ENCODE measurements at places on chromosomes 13 and 19. TPM values are rescaled to one million over a fixed set of nuclear protein-coding genes. Genes with fewer than 3 reads are reported as not detected.
A peak's percentile ranks its signal among the peaks of the same experiment; 100 is the strongest.

DNA sequence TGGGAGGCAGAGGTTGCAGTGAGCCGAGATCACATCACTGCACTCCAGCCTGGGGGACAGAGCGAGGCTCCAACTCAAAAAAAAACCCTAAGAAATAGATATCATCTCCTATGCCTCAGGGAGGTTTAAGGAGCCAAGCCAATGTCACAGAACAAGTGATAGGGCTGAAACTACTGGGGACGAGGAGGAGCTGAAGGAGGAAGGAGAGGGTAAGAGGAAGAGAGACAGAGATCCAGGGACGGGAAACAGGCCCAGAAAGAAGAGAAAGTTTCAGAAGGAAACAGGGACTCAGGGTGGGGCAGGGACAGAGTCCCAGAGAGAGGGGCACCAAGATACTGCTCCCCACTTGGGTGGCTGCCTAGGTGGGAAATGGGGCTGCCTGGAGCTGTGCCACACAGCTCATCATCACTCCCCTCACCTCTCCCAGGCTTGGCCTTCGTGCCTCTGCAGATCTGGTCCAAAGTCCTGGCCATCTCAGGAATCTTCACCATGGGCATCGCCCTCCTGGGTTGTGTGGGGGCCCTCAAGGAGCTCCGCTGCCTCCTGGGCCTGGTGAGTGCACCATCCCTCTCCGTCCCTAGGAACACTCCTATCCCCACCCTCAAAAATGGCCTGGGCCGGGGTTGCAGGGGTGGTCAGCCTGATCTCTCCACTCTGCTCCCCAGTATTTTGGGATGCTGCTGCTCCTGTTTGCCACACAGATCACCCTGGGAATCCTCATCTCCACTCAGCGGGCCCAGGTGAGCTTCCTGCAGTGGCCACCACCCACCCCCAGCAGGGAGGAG is 1.5 kb downstream of the CD37 start:
- peak overlapping the region; percentile 75 for H3K27ac ChIP-seq
- H3K4me1 ChIP-seq = peaks cover 68% of the 10 kb centered on the region
- H3K27me3 ChIP-seq = no peaks in the 10 kb centered on the region
- DNase-seq = no peak
- peaks cover 36% of the 10 kb centered on the region for H3K36me3 ChIP-seq
- H3K4me3 ChIP-seq = peak overlapping the region; percentile 90

GRCh38 chr13:72284791-72285190 is 417.8 kb upstream of the DACH1 start:
- no peaks in the 10 kb centered on the region for H3K4me1 ChIP-seq
- no peak overlapping the region for H3K4me3 ChIP-seq
- H3K27ac ChIP-seq = no peak overlapping the region
- no peaks in the 10 kb centered on the region for H3K36me3 ChIP-seq
- no peak for DNase-seq
- no peaks in the 10 kb centered on the region for H3K27me3 ChIP-seq

- no peaks in the 10 kb centered on the region for H3K36me3 ChIP-seq
- no peak overlapping the region for H3K4me3 ChIP-seq
- no peak overlapping the region for H3K27ac ChIP-seq
Measured at GRCh38 chr13:99731747-99732146, 230.5 kb downstream of the TM9SF2 start.

DNA sequence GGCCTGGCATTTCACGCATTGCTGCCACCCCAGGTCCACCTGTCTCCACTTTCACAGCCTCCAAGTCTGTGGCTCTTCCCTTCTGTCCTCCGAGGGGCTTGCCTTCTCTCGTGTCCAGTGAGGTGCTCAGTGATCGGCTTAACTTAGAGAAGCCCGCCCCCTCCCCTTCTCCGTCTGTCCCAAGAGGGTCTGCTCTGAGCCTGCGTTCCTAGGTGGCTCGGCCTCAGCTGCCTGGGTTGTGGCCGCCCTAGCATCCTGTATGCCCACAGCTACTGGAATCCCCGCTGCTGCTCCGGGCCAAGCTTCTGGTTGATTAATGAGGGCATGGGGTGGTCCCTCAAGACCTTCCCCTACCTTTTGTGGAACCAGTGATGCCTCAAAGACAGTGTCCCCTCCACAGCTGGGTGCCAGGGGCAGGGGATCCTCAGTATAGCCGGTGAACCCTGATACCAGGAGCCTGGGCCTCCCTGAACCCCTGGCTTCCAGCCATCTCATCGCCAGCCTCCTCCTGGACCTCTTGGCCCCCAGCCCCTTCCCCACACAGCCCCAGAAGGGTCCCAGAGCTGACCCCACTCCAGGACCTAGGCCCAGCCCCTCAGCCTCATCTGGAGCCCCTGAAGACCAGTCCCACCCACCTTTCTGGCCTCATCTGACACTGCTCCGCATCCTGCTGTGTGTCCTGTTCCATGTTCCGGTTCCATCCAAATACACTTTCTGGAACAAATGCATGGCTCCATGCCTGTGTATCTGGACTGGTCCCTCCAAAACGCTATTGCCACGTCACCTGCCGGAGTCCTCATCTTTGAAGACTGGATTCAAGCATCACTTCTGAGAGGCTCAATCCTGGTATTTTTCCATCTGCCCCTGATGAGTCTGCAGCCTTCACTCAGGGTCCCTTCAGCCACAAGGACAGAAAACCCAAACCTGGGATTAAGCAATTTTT is 10.7 kb upstream of the DHDH start:
- peaks cover 6% of the 10 kb centered on the region for H3K4me1 ChIP-seq
- no peak overlapping the region for H3K27ac ChIP-seq
- no peak for DNase-seq
- H3K36me3 ChIP-seq = peaks cover 16% of the 10 kb centered on the region

DNA sequence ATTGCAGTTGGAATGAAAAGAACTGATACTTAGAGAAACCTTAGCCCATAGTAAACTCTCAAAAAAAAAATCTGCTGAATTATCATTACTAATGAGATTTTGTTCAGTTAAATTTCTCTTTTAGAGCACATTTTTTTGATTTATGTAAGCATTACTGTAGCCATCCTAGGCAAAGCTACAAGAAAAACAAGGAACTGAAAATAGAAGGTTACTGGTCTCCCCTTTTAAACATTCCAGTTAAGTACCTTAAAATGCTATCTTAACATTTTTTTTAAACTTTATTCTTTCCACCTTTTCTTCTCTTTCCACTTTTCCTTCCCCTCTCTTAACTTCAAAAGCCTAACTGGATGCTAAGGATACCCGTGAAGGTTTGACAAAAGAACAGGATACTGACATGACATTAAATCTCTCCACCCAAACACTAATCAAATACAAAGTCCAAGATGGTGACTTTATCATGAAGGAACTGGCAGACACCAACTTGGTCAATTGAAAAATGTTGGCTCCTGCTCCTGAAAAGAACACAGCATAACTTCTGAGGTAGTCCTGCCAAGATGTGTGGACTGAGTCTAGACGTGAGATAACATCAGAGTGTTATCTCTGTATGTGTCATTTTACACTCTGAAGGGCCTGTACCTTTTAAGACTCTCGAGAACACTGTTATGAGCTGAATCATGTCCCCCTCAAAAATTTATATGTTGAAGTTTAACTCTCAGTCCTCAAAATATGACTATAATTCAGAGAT is 29.5 kb upstream of the SACS start:
- no peak overlapping the region for H3K4me3 ChIP-seq
- DNase-seq = no peak
- H3K4me1 ChIP-seq = peaks cover 12% of the 10 kb centered on the region
- H3K27ac ChIP-seq = no peak overlapping the region

DNA sequence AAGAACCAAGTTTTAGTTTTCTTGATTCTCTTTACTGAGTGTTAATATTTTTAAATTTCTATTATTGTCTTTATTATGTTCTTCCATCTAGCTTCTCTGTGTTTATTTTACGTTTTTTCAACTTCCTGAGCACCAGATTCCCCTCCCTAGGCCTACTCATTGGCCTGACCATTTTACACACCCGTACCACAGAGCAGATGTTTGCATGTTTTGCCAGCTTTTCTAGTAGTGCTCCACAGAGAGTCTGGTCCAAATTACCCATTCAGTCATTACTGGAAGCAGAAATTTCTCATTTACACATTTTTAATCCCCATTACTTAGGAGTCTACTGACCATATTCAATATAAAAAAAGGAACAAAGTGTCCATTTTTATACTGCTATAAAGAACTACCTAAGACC is 66.9 kb downstream of the ING1 start:
- DNase-seq = no peak
- no peak overlapping the region for H3K4me3 ChIP-seq
- H3K36me3 ChIP-seq = no peaks in the 10 kb centered on the region
- H3K4me1 ChIP-seq = no peaks in the 10 kb centered on the region

- H3K27me3 ChIP-seq = no peaks in the 10 kb centered on the region
- peaks cover 20% of the 10 kb centered on the region for H3K4me1 ChIP-seq
- no peaks in the 10 kb centered on the region for H3K36me3 ChIP-seq
- H3K4me3 ChIP-seq = peak within 1 kb of the TSS; percentile 73
- DNase-seq = peak; percentile 97
Measured at GRCh38 chr19:37906869-37907734, at the start of gene SIPA1L3. Gene SIPA1L3 (plus strand): TSS chr19:37907208. CDS start chr19:38081566, 174,358 bp downstream.

- no peak for DNase-seq
- H3K36me3 ChIP-seq = no peaks in the 10 kb centered on the region
- H3K27ac ChIP-seq = no peak overlapping the region
- H3K4me3 ChIP-seq = no peak overlapping the region
Measured at GRCh38 chr13:76012091-76012721, 376.1 kb downstream of the LMO7 start.

DNA sequence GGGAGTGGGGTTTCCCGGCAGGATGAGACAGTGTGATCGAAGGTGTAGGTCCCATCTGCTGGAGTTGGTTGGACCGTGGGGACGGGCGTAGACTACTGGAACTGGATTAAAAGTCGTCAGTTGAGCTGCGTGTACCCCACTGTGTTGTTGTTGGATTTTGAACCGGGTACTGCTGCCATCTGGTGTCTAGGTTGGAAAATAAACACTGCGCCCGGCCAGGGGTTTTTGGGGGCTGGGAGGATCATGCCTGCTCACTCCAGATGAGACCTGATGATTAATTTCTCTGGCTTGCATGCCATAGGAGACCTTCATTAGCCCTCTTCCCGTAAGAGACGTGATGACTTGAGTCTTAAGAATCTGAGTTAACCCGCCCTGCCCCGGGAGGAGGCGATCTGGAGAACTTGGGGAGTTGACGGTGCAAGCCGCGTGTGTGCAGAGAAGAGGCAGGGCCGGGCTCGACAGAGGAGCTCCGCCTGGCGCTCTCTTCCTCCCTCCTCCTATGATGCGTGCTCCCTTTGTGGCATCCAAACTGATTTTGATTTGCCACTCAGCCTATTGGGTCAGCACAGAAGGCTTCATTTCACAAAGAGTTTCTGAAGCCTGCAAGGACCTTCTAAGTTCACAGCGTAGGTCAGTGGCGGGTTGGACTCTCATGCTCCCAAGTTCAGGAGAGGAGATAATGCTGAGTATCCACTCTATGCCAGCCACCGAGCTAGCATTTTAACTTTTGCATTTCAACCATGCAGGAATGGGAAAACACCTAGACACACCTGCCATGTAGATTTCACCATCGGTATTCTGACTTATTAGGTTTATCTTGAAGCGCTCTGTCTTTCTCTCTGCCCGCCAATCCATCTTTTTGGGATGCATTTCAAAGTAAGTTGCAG is 2.7 kb downstream of the UHRF1 start:
- DNase-seq = peak; percentile 88
- H3K27ac ChIP-seq = peak overlapping the region; percentile 90
- H3K36me3 ChIP-seq = peaks cover 61% of the 10 kb centered on the region

ZNF541 gene
- 0.11 TPM for total RNA-seq

- H3K4me3 ChIP-seq = no peak overlapping the region
- H3K36me3 ChIP-seq = no peaks in the 10 kb centered on the region
- no peaks in the 10 kb centered on the region for H3K4me1 ChIP-seq
- DNase-seq = no peak
- H3K27ac ChIP-seq = no peak overlapping the region
Measured at GRCh38 chr13:44417876-44418275, 44.3 kb downstream of the SERP2 start.

GRCh38 chr13:59747529-59747928 is 416.2 kb downstream of the DIAPH3 start:
- DNase-seq = no peak
- no peaks in the 10 kb centered on the region for H3K36me3 ChIP-seq
- H3K4me1 ChIP-seq = peaks cover 8% of the 10 kb centered on the region
- H3K4me3 ChIP-seq = no peak overlapping the region
- no peaks in the 10 kb centered on the region for H3K27me3 ChIP-seq

DNA sequence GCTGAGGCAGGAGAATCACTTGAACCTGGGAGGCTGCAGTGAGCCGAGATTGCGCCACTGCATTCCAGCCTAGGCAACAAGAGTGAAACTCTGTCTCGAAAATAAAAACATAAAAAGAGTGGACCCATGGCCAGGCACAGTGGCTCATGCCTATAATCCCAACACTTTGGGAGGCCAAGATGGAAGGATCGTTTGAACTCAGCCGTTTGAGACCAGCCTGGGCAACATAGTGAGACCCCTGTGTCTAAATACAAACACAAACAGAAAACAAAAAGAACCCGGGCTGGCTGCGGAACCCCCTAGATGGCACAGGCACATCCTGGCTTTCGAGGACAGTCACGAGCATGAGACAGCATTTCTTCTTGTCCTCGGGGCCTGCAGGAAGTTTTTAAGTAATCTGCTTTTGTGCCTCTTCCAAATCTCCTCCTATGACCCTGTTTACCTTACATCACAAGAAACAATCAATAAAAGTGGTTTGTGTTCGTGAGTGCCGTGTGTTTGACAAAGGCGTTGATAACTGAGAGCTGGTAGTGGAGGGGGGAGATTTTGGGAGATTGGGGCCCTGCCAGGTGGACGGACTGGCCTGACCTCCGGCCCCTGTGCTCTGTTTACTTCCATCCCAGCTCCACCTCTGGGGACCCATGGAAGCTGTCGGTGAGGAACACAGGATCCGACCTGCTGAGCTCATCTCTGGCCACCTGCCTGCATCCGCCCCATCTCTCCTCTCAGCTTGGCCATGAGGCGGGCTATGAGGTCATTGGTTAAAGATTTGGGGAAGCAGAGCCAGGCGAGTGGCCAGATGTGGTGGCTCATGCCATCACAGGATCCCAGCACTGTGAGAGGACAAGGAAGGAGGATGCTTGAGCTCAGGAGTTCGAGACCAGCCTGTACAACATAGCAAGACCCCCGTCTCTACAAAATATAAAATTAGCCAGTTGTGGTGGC is 5.9 kb upstream of the GDF15 start:
- no peak overlapping the region for H3K4me3 ChIP-seq
- H3K27ac ChIP-seq = no peak overlapping the region
- H3K27me3 ChIP-seq = peaks cover 7% of the 10 kb centered on the region
- H3K36me3 ChIP-seq = no peaks in the 10 kb centered on the region
- DNase-seq = no peak

FFAR2 gene
- not detected for total RNA-seq

GRCh38 chr13:73365681-73366080 is 306.9 kb downstream of the KLF5 start:
- H3K27ac ChIP-seq = no peak overlapping the region
- no peaks in the 10 kb centered on the region for H3K36me3 ChIP-seq
- no peaks in the 10 kb centered on the region for H3K4me1 ChIP-seq
- H3K4me3 ChIP-seq = no peak overlapping the region
- H3K27me3 ChIP-seq = no peaks in the 10 kb centered on the region

DNA sequence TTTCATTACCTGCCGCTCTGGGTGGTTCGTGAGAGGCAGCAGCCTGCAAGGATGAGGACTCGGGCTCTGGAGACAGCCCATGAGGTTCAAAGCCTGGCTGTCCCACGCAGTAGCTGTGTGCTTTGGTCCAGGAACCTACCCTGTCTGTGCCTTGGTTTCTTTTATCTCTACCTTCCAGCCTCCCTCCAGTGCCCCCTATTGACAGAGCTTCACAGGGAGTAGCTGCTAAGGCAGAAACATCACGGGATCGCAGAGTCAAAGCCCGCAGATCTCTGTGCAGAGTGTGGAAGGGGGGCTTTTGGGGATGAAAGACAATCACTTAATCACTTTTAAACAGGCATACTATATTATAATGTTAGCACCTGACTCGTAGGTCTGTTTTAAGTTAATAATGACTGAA is 16.2 kb downstream of the ZNF71 start:
- no peaks in the 10 kb centered on the region for H3K27me3 ChIP-seq
- peaks cover 93% of the 10 kb centered on the region for H3K36me3 ChIP-seq
- H3K4me3 ChIP-seq = no peak overlapping the region

CEACAM3 gene
- not detected for total RNA-seq
